CD4-positive, alpha-beta T cell treated with Interleukin-1 beta for 1 hour (primary cell): ENCODE measurements at places on chromosomes 11 and 22.

- DNase-seq = no peak
These were observed 63.7 kb downstream of the SGSM3 start for GRCh38 chr22:40434106-40434505.

GRCh38 chr11:9459667-9460321 lies 1.0 kb upstream of the ZNF143 start:
- DNase-seq = peak; percentile 39

GRCh38 chr22:31818481-31819392 lies 64.9 kb downstream of the DEPDC5 start:
- no peak for DNase-seq

GRCh38 chr11:6618117-6619003 lies 862 bp downstream of the TPP1 start:
- peak; percentile 75 for DNase-seq

DNA sequence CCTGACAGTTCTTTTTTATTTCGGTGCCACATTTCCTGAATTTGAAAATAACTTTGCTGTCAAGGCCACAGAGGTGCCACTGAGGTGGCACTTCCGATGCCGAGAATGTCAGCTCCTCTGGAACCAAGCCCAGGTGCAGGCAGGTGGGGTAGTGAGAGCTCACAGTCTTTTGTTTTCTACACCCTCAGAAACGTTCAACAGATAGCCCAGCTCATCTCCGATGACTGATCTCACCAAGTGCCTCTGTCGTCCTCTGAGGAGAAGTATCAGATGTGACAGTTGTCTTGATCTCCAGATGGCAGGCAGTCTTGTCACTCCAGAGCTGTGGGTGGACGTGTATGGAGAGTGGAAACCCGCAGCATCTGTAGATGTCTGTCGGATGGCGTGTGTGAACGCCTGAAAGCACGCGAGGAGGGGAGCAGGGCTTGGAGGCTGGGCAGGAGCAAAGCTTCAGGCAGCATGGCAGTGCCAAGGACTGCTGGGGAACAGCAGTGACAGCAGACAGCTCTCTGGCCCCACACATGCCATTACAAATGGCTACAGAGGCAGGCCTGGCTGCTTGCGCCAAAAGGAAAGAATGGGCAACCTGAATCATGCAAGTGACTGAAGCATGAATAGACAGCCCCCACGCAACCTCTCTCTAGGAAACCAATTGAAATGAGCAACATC lies 877.0 kb downstream of the OPCML start:
- DNase-seq = no peak

DNA sequence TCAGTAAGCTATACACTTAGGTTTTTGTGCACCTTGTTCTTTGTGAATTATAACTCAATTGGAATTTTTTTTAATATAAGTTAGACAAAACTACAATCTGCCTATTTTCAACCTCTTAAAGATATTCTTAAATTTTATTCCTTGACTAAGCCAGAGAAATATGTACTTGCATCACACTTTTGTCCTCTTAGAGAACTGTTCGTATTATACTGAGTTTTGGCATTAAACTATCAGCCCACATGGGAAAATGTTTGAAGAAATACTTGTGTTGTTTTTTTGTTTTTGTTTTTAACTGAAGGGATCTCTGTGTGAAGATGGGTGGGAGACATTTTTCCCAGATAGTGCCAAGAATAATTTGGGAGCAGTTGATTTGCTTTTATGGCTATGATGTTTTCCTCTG lies 25.3 kb downstream of the CEP295 start:
- DNase-seq = no peak

GRCh38 chr11:46006418-46007070 lies 84.1 kb downstream of the LARGE2 start:
- peak; percentile 75 for DNase-seq

GRCh38 chr11:17683377-17684161 lies 35.8 kb upstream of the MYOD1 start:
- no peak for DNase-seq

DNA sequence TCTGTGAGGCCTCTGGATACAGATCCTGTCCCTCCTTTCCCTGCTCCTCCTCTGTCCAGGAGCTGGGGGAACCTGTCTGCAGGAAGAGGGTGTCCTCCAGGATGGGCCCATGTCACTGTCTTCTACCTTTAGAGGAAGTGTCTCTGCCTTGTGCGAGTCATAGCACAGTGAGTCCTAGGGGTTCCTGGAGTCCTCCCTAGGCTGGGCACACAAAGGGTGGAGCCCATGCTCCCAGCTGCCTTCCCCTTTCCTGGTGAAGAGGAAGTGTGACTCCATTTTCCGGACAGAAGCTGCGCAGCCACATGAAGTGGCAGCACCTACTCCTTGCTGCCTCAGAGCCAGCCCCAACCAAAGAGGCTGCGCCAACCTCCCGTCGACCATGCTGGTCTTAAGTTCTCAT lies 112.2 kb downstream of the CTTN start:
- DNase-seq = no peak

DNA sequence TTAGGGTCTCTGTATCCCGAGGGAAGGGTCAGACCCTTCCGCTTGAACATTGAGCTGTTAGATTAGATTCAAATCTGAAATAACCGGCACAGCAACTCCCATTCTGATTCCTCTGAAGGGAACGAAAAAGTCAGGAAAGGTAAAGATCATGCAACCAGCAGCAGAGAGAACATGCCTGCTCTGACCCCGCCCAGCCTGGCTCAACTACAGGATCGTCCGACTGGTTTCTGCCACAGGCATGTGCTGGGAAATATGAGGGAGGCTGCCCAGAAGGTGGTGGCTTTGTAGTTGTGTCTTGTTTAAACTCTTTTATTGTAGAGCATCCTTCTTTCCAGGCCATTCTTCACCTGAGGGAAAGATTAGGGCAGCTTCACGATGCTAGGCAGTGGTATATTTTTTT lies 5.0 kb upstream of the MTNR1B start:
- DNase-seq = no peak

DNA sequence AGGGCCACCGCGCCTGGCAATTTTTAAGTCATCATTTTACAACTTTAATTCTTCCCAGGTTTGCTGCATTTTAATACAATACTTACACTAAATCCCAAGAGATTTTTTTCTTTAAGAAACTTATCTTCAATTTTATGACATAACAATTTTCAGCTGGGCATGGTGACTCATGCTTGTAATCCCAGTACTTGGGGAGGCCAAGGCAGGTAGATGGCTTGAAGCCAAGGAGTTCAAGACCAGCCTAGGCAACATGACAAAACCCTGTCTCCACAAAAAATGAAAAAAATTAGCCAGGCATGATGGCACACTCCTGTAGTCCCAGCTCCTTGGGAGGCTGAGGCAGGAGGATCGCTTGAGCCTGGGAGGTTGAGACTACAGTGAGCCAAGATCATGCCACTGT lies 38.8 kb downstream of the CLDN25 start:
- no peak for DNase-seq

- DNase-seq = no peak
These were observed 28.9 kb upstream of the ISX start for GRCh38 chr22:35037089-35037488.
